CD4-positive, alpha-beta T cell (primary cell): ENCODE measurements at places on chromosomes 12 and 14.

- no peaks in the 10 kb centered on the region for H3K36me3 ChIP-seq
- H3K4me3 ChIP-seq = no peak overlapping the region
- no peak for DNase-seq
- H3K4me1 ChIP-seq = no peaks in the 10 kb centered on the region
- H3K27me3 ChIP-seq = no peaks in the 10 kb centered on the region
Measured at GRCh38 chr12:32617534-32617933, 61.6 kb upstream of the DNM1L start.

- no peak overlapping the region for H3K27ac ChIP-seq
- no peak overlapping the region for H3K4me3 ChIP-seq
- DNase-seq = no peak
- peaks cover 4% of the 10 kb centered on the region for H3K27me3 ChIP-seq
- H3K36me3 ChIP-seq = no peaks in the 10 kb centered on the region
Measured at GRCh38 chr14:81416981-81417380, 16.9 kb upstream of the STON2 start.

- no peaks in the 10 kb centered on the region for H3K36me3 ChIP-seq
- no peaks in the 10 kb centered on the region for H3K27me3 ChIP-seq
- no peak for DNase-seq
- H3K27ac ChIP-seq = no peak overlapping the region
- H3K4me3 ChIP-seq = no peak overlapping the region
- no peaks in the 10 kb centered on the region for H3K4me1 ChIP-seq
Measured at GRCh38 chr12:49225576-49226166, 36.8 kb upstream of the TUBA1A start.

- no peaks in the 10 kb centered on the region for H3K4me1 ChIP-seq
- H3K27ac ChIP-seq = no peak overlapping the region
- no peak overlapping the region for H3K4me3 ChIP-seq
- no peaks in the 10 kb centered on the region for H3K27me3 ChIP-seq
- H3K36me3 ChIP-seq = no peaks in the 10 kb centered on the region
Measured at GRCh38 chr12:97292588-97292987, 170.0 kb upstream of the RMST start.

DNA sequence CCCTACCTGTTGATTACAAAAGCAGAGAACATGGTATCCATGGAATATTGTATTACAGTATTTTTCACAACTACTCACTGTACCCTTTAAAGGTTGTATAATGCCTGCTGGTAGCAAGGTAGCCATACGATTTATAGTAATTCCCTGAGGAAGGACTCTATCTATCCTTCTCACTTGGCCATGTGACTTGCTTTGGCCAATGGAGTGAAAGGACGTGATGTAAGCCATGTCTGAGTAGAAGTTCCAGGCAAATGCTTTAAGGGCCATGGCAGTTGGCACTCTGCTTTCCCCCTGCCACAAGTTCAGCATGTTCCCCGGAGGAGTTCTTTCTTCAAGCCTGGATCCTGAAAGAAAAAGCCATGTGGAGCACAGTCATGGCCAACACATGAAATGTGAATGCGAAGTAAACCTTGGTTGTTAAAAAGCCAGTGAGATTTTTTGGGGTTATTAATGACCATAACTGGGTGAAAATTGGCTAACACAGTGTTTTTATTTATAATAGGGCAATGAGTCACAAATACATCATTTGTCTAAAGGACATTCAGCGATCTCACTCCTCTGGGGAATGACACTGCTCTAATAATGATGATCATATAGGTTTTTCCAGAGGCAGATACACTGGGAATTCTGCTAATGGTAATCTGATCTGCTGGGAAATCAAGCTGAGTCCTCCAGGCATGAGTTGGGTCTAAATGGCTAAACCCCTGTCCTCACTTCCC is 67.4 kb upstream of the SLC38A2 start:
- H3K36me3 ChIP-seq = no peaks in the 10 kb centered on the region
- H3K27ac ChIP-seq = no peak overlapping the region
- no peaks in the 10 kb centered on the region for H3K4me1 ChIP-seq
- H3K4me3 ChIP-seq = no peak overlapping the region
- DNase-seq = no peak
- H3K27me3 ChIP-seq = no peaks in the 10 kb centered on the region
